ENCODE measurements at places on chromosomes 11 and 22.
A peak's percentile ranks its signal among the peaks of the same experiment; 100 is the strongest.

DNA sequence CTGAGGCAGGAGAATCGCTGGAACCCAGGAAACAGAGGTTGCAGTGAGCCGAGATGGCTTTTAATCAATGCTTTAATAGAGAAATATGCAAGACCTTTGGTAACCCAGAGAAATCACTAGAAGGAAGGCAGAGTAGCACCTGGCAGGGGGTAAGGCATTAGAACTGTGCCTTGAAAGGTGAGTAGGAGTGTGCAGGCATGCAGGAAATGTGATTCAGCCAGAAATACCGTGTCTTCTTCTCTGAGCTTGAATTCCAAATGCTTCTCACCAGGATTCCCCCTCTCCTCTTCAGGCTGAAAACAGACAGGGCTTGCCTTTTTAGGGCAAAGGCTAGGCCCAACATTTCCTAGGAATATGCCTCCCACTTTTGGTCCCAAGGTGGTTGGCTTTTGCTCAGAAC lies 51.0 kb downstream of the OR4D9 start:
- no peak for DNase-seq

DNA sequence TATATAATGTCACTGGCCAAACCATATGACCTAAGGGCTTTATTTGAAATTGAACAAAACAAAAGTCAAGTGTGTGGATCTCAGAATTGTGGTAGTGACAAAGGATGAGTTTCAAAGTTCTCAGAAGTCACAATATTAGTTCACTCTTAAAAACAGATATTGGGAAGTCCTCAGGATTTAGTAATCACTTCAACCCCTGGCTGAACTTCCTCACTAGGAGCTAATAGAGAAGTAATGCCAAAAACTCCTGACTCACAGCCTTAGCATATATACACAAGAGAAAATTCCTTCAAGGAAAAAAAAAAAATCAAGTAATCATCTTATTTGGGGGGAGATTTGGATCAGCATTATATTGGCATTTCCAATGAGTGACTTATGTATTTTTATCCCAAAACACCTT lies 75.6 kb upstream of the APOA1 start:
- DNase-seq: no peak

DNA sequence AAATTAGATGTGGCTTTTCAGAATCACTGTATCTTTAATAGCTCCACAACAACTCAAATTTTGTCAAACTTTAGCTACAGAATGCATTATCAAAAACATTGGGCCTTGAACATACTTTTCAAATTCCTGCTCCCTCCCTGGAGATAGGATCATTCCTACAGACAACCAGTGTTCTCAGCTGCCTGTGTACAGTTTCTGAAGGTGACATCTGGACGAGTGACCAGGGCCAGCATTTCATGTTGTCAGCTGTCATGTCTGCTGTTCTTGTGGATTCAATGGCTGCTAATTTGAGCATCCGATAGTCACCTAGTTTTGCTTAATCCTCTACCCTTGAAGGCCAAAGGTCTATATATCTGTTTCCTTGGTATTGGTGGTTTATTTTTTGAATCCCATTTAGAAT lies 188.2 kb downstream of the DBX1 start:
- DNase-seq: no peak

GRCh38 chr11:3367221-3367620 lies 11.7 kb downstream of the ZNF195 start:
- DNase-seq: no peak

GRCh38 chr11:95279921-95280868 lies 49.2 kb upstream of the SESN3 start:
- DNase-seq: no peak

DNA sequence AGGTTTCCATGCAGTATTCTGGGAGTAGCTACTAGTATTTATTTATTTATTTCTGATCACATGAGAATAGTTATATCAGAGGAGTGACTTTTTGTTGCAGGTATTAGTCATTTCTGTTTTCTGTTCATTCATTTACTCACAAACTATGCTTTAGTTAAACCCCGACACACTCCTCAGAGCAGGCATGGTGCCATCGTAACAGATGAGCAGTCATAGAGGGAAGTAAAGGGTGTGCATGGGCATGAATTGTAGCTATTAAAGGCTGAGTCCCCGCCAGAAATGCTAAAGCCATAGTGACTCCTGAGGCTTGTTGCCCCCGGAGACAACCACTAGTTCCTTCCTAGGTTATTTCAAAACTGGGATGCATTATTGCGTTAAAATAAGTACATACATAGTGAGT lies 10.6 kb downstream of the JHY start:
- no peak for DNase-seq

DNA sequence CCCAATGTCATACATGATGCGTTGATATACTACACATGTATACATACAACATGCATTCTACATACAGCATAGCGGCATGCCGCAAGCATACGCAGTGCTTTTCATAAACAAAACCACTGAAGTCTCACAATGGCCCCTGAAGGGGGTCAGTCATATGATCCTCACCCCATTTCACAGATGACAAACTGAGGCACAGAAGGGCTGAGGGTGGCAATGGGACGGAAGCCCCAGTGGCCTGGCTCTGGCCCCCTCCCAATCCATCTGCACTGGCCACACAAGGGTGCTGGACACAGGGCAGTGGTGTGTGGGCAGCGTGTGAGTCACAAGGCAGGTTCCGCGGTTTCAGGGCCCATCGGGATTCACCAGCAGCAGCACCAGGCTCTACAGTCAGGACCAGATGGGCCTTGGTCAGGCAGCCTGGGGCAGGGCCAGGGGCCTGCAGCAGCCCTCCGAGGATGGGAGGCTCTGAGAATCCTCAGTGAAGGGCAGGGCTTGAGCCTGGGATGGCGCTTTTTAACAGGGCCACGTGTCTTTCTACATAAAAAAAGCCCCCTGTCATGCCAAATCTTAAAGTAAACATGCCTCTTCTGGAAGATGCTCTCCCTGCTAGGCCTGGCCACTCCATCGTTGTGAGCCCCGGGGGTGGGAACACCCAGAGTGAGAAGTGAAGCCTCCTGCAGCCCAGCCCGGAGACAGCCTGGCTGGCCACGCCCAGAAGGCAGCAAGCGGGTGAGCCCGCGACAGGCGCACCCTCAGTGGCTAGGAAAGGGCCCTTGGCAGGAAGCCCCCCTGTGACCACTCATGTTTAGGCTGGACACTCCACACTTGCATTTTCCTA lies 206.5 kb downstream of the CTTN start:
- no peak for DNase-seq

GRCh38 chr11:65493367-65494176 lies 5.3 kb upstream of the MALAT1 start:
- no peak for DNase-seq

DNA sequence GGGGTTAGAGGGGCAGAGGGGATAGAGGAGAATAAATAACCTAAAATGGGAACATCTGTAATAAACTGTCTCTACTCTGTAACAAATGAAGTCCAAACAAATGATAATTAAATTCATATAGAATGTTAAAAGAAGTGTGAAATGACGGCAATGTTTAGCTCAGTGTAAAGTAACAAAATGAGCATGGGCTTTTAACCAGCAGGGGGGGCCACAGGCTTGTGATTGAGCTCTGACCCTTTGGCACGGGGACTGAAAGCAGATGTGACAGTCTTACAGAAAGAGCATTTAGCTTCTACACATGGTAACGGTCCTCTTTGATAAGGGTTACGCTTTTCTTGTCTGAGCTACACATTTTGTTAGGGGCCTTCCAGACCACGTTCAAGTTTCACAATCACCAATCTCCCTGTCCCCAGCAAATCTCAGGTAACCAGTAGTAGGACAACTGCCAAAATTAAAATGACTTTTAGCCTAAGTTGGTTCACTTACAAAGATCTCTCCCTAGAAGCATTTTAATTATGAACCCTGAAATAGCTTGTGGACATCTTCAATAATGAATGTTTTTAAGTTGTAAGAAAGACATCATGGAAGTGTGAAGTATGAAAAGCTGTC lies 262.5 kb downstream of the DCDC1 start:
- peak; percentile 35 for DNase-seq

GRCh38 chr11:117146521-117146920 lies 2.4 kb downstream of the PAFAH1B2 start:
- no peak for DNase-seq

DNA sequence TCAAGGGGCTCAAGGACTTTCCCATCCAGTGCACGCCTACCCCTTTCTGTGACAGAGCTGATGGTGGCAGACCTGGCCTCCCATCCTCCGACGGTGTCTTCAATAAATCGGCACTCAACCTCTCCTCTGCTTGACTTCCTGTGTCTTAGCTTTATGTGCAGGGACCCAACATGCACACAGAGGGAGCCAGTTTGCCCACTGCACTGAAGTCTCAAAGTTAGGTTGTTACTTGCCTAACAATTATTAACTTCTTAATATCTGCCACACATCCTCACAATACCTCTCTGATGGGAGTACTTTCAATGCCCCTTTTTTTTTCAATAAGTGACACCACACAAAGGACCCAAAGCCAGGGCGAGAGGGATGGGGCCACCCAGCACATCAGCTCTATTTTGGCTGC lies 3.6 kb downstream of the IZUMO1R start:
- DNase-seq: no peak

GRCh38 chr11:96229354-96229977 lies 113.5 kb downstream of the MAML2 start:
- no peak for DNase-seq

- no peak for DNase-seq
These were observed at the start of gene KCNA4 for GRCh38 chr11:30016588-30017363. TSS of gene KCNA4 (minus strand) at chr11:30017030. CDS start at chr11:30012678, 4,352 bp downstream.

- DNase-seq: no peak
These were observed 3.7 kb upstream of the ACY3 start for GRCh38 chr11:67654225-67654624.

- DNase-seq: no peak
These were observed 229.8 kb downstream of the BLID start for GRCh38 chr11:121886005-121886734.

- DNase-seq: no peak
These were observed 44.9 kb downstream of the NPAT start for GRCh38 chr11:108177570-108177969.

DNA sequence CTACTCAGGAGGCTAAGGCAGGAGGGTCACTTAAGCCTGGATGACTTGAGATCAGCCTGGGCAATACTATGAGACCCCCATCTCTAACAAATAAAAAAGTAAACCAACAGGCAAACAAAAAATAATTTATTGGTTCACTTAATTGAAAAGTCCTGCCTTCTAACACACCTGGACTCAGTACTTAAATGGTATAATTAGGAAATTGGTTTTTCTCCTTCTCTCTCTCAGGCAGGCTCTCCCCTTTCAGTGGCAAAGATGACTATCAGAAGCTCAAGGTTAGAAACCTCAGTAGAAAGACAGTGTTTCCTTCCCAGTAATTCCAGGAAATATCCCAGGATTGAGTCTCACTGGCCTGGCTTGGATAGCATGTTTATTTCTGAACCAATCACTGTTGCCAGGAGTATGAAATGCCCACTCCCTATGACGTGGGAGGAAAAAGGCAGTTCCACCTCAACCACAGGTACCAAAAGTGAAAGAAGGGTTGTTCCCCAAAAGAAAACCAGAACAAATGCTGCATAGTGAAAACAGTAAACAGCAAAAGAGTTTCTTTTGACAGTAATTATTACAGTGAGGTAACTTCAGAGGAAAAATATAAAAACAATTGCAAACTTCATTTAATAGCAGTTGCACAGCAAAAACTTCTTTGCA lies 56.3 kb upstream of the SOX6 start:
- DNase-seq: no peak

GRCh38 chr11:1422481-1422880 lies 32.7 kb downstream of the BRSK2 start:
- DNase-seq: no peak
